ENCODE measurements at places on chromosomes 1 and 21. TPM values are rescaled to one million over a fixed set of nuclear protein-coding genes. Genes with fewer than 3 reads are reported as not detected.

DNA sequence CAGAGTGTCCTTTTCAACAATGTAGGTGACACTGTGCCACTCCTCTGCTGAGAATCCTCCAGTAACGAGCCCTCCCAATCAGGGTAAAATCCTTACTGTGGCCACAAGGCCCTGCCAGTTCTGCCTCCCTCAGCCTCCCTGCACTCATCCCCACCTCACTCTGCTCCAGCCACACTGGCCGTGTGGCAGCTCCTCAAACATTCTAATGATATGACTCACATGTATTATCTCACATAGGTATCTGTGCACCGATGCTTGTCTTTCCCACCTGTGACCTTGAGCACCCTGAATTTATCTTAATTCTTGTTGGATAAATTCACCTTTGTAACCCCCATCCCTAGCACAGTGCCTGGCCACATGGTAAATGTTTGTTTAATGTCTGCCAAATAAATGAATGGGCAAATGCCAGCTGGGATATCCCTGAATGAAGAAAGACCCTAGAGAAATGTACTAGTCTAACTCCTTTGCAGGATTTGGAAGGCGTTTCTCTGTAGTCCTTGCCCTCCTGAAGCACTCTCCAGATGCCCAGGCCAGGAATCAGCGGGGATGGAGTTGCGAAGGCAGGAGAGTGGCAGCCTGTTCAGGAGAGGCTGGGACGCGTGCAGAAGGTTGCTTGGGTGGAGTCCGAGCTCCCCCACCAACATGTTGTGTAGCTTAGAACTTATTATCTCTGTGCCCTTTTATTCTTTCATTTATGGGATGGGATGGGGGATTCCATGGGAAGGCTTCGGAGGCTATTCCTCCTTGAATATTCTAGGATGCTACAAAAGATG lies 106.0 kb downstream of the TMEM53 start:
- H3K4me3 ChIP-seq = no peak overlapping the region
- no peaks in the 10 kb centered on the region for H3K27me3 ChIP-seq

DNA sequence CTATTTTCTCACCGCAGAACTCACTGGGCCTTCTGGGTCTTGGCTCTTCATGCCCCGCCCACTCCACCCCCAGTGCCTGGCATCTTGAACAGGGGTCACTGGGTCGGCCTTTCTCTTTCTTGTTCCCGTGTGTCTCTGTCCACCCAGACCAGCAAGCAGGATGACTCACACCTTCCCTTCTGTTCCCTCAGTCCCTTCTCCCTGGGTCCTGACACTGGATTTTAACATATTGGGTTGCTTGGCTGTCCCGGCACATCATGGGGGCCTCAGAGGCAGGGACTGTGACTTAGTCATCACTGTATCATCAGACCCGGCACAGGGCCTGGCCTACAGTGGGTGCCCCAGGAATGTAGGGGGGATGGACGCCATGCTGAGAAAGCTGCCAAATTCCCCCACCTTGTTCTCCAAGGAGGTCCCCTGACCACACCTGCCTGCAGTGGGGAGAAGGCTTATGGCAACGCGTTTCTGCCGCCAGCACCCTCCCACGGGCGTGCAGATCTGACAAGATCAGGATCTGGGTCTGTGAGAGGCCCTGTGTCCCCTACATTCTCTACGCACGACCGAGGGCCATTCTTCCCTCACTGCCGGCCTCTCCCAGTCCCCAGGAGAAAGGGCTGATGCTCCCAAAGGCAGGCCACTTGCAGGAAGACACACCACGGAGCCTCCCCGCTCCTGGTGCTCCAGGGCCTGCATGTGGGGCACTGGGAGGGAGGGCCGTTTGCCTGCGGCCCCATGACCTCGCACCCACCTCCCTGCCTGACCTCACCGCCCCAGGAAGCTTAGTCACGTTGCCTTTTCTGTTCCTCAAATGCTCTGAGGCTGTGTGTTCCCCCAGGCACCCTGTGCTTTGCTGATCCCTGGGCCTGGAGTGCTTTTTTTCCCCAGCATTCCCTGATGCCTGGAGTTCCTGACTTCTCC lies 157.2 kb upstream of the TMEM51 start:
- no peaks in the 10 kb centered on the region for H3K36me3 ChIP-seq
- H3K27me3 ChIP-seq = no peaks in the 10 kb centered on the region
- H3K4me1 ChIP-seq = no peaks in the 10 kb centered on the region
- no peak overlapping the region for H3K4me3 ChIP-seq

PLA2G2A gene
- total RNA-seq = 1,320 TPM

- no peak overlapping the region for H3K4me3 ChIP-seq
- H3K27me3 ChIP-seq = no peaks in the 10 kb centered on the region
- no peaks in the 10 kb centered on the region for H3K36me3 ChIP-seq
- H3K4me1 ChIP-seq = no peaks in the 10 kb centered on the region
Measured at GRCh38 chr1:209219791-209220524, 363.6 kb upstream of the CAMK1G start.

SELP gene
- 16.7 TPM for total RNA-seq

TSACC gene
- total RNA-seq = not detected

OR2T12 gene
- total RNA-seq = not detected

TMEM35B gene
- 25.2 TPM for total RNA-seq

TRNP1 gene
- 72.5 TPM for total RNA-seq

MPL gene
- not detected for total RNA-seq

CYP4B1 gene
- 47.8 TPM for total RNA-seq

PTPN7 gene
- total RNA-seq = 0.41 TPM

LCE4A gene
- total RNA-seq = not detected

FBXO2 gene
- 16.7 TPM for total RNA-seq

GRCh38 chr21:32946654-32947053 lies 79.1 kb upstream of the OLIG2 start:
- no peaks in the 10 kb centered on the region for H3K4me1 ChIP-seq
- DNase-seq = no peak
- H3K4me3 ChIP-seq = no peak overlapping the region
- no peak overlapping the region for H3K27ac ChIP-seq
- no peaks in the 10 kb centered on the region for H3K36me3 ChIP-seq

ARTN gene
- 0.75 TPM for total RNA-seq

- H3K27ac ChIP-seq = peak overlapping the region; percentile 75
- no peak overlapping the region for H3K4me3 ChIP-seq
- peaks cover 69% of the 10 kb centered on the region for H3K4me1 ChIP-seq
Measured at GRCh38 chr1:203692565-203693470, 66.2 kb downstream of the ATP2B4 start.

- no peak overlapping the region for H3K4me3 ChIP-seq
- H3K27ac ChIP-seq = no peak overlapping the region
- no peaks in the 10 kb centered on the region for H3K27me3 ChIP-seq
- no peaks in the 10 kb centered on the region for H3K4me1 ChIP-seq
- DNase-seq = no peak
Measured at GRCh38 chr1:47809301-47810084, 187.7 kb downstream of the TRABD2B start.

TNNT2 gene
- 4,112 TPM for total RNA-seq

DMRTA2 gene
- not detected for total RNA-seq

DNA sequence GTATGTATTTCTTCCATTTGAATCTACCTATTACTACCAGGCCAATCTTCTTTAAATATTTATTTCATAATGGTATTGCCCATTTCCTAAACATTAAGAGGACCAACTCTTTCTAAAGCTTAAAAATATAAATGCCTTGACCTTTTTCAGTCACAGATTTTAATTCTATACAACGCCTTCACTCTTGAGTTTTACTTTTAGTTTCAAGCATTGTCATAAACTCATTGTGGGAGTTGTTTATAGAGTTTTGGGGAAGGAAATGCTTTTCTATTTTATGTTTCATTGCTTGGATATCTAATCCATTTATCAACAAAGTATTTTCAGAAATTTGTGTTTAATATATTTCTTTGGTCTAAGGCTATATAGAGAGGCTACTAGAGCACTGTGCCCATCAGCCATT lies 155.8 kb downstream of the DPYD start:
- no peak for DNase-seq
- no peaks in the 10 kb centered on the region for H3K36me3 ChIP-seq
- peaks cover 10% of the 10 kb centered on the region for H3K4me1 ChIP-seq
- H3K4me3 ChIP-seq = no peak overlapping the region
- H3K27me3 ChIP-seq = no peaks in the 10 kb centered on the region

GRCh38 chr1:115312742-115313141 lies 25.3 kb downstream of the NGF start:
- no peak overlapping the region for H3K4me3 ChIP-seq
- no peak overlapping the region for H3K27ac ChIP-seq

VSIG8 gene
- not detected for total RNA-seq

GRCh38 chr1:155170101-155170785 lies 2.9 kb downstream of the KRTCAP2 start:
- H3K36me3 ChIP-seq = peaks cover 16% of the 10 kb centered on the region
- peaks cover 8% of the 10 kb centered on the region for H3K27me3 ChIP-seq
- peak; percentile 38 for DNase-seq
- no peak overlapping the region for H3K4me3 ChIP-seq

COX20 gene
- total RNA-seq = 57.3 TPM

- no peaks in the 10 kb centered on the region for H3K36me3 ChIP-seq
- H3K4me3 ChIP-seq = no peak overlapping the region
- no peaks in the 10 kb centered on the region for H3K27me3 ChIP-seq
- H3K27ac ChIP-seq = no peak overlapping the region
Measured at GRCh38 chr1:227998374-227999055, 8.3 kb upstream of the WNT3A start.

PTPN14 gene
- 27.2 TPM for total RNA-seq

CFHR1 gene
- total RNA-seq = not detected

DNA sequence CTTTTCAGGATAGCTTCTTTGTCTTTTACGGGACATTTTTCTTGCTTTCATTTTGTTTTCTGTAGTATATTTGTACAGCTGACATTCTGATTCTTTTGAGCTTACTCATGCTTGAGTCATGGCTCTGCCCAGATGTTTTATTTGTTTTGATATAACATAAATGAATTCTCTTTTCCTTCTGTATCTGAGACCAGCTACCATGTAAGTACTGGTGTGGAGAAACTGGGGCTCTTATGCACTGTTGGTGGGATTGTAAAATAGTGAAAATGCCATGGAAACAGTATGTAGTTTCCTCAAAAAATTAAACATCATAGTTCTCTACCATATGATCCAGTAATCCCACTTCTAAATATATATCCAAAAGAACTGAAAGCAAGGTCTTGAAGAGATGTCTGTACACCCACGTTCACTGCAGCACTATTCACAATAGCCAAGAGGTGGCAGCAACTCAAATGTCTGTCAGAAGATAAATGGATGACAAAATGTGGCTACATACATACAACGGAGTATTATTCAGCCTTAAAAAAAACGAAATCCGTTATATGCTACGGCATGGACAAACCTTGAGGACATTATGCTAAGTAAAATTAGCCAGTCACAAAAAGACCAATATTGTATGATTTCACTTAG lies 61.4 kb downstream of the EIF2B3 start:
- H3K4me3 ChIP-seq = no peak overlapping the region
- no peak overlapping the region for H3K27ac ChIP-seq
- DNase-seq = no peak
- peaks cover 10% of the 10 kb centered on the region for H3K36me3 ChIP-seq

- H3K36me3 ChIP-seq = no peaks in the 10 kb centered on the region
- H3K27me3 ChIP-seq = no peaks in the 10 kb centered on the region
- H3K4me1 ChIP-seq = no peaks in the 10 kb centered on the region
- no peak for DNase-seq
Measured at GRCh38 chr1:238658763-238659162, 727.6 kb upstream of the CHRM3 start.

- peak overlapping the region; percentile 98 for H3K27ac ChIP-seq
- H3K4me3 ChIP-seq = peak overlapping the region; percentile 89
- peaks cover 44% of the 10 kb centered on the region for H3K4me1 ChIP-seq
- H3K36me3 ChIP-seq = no peaks in the 10 kb centered on the region
- no peak for DNase-seq
Measured at GRCh38 chr1:179026813-179027669, 1.3 kb downstream of the FAM20B start.
